GM19239 (cell line): ENCODE measurements at places on chromosomes 3 and 15.

- DNase-seq: no peak
Observed at GRCh38 chr3:62531493-62531892, 158.1 kb upstream of the FEZF2 start.

- DNase-seq: no peak
Observed at GRCh38 chr3:82940124-82940523, 1178.7 kb upstream of the GBE1 start.

DNA sequence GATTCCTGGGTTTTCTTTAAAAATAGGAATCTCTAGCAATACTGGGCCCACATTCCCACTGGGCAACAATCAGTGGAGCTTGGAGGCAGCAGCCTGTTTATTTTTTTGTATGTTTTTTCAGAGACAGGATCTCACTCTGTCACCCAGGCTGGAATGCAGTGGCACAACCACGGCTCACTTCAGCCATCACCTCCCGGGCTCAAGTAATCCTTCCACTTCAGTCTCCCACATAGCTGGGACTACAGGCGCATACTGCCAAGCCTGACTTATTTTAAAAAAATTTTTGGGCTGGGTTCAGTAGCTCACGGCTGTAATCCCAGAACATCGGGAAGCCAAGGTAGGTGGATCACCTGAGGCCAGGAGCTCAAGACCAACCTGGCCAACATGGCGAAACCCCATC is 29.1 kb upstream of the GNB5 start:
- no peak for DNase-seq

DNA sequence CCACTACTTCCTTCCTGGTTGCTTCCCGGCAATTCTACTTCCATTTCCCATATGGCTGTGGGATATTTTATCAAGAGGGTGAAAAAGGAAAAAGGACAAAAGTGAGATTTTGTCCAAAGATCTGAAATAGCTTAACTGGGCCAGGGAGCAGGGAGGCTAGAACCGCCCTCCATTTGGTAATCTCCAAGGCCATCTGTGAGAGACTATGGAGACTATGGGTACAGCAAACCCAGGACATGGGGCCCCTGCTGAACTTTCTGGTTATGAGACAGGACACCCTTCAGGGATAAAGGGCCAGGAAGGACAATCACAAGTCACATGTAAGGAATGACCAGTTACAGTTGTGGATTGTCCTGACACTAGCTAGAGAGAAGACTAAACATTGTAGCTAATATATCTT is 24.3 kb downstream of the ZSCAN2 start:
- DNase-seq: no peak

DNA sequence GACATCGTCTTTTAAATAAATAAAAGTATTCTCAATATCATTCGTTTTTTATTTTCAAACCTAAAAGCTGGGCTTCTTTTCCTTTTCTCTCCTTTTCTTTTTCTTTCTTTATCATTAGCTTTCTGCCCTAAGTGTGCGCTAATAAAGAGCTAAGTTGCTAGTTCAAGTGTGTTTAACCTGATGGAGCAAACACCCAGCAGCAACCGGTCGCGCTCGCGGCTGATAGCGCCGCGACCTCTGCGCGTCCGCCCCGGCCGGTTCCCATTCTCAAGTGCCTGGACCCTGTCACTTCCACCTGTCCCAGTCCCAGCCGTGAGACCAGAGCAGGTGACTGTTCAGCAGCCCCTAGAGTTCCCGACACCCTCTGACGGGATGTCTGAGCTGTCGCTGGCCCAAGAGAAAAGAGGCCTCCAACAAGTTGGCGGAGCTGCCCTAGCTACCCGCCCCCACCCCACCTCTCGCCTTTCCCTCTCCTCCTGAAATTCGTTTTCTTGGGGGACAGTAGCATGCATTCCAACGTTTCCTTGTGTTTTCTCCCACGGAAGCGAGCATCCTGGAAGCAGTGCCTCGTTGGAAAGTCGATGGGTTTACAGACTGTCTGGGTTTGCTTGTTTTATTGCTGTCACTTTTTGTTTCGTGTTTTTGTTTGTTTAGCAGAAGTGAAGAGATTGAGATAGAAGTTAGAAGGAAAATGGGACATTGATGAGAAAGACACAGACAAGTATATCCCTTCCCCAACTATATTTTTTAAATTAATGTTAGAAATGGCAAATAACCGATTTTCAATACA is 3.1 kb upstream of the MECOM start:
- no peak for DNase-seq

GRCh38 chr3:178847190-178847589 is 224.4 kb downstream of the ZMAT3 start:
- DNase-seq: no peak

GRCh38 chr15:29021857-29022256 is 136.1 kb downstream of the APBA2 start:
- no peak for DNase-seq

- no peak for DNase-seq
Observed at GRCh38 chr3:52240059-52240885, 1.3 kb upstream of the TWF2 start.

GRCh38 chr3:57743496-57743895 is 12.6 kb upstream of the SLMAP start:
- no peak for DNase-seq

DNA sequence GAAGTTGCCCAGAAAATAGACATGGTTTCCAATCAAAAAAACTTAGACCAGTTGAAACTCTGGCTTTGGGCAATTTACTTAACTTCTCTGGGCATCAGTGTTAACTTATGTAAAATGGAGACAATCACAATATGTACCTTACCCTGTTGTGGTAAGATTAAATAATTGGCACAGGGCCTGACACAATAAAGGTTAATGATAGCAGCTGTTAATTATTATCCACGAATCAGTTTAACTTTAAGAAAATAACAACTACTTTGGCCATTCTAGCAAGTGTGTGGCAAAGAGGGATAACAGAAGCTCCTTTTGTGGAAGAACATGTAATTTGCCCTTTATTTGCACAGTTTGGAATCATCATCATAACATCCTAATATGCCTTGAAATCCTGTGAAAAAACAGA is 787.6 kb downstream of the FHIT start:
- no peak for DNase-seq

GRCh38 chr3:189123595-189124387 is 48.0 kb upstream of the TPRG1 start:
- DNase-seq: no peak

GRCh38 chr15:62873203-62873602 is 169.3 kb upstream of the TPM1 start:
- DNase-seq: no peak

DNA sequence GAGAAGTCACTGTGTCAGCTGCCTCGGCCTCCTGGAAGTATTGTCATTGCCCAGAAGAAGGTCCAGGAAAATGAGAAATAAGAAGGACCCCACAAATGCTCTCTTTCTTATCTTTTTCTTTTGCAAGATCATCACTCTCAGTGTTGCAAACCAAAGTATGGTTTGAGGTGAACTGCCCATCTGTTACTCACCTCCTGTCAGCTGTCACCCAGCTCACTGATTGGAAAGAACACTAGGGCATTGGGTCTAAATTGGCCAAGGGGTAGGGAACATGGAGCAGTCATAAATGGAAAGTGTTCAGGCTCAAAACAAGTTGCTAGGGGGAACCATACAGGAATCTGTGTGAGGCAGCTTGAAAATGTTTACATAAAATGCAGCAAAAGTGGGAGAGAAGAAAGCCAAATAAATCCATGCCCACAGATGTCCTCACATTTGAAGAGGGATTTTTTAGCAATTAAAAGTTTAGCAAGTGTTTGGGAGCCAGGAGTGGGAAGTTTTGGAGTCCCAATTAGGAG is 431.2 kb upstream of the THBS1 start:
- DNase-seq: no peak

DNA sequence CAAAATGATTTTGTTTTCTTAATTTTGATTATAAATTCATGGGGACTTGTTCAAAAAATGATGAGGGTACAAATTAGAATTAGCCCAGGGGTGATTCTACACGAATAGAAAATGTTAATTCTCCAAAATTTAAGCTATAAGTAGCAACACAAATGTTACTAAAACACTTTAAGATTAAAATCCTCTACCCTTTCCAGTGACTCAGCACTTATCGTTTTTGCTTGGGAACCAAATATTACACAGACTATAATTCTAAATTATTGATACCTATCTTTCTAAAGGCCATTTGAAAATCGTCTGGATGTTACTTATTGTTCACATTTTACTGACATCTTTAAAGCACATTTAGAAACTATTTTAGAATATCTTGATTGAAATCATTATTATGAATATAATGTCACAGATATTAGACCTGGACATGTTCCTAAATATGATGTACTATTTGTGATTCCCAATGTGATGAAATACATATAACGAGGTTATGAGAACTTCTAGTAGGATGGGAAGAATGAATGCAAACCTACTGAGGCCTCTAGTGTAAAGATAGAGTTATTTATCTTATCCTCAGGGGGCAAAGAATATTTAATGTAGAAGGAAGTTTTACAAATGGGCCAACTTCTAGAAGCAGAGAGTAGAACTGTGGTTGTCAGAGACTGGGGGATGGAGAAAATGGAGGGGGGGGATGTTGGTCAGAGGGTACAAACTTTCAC is 132.0 kb upstream of the TP63 start:
- DNase-seq: no peak

DNA sequence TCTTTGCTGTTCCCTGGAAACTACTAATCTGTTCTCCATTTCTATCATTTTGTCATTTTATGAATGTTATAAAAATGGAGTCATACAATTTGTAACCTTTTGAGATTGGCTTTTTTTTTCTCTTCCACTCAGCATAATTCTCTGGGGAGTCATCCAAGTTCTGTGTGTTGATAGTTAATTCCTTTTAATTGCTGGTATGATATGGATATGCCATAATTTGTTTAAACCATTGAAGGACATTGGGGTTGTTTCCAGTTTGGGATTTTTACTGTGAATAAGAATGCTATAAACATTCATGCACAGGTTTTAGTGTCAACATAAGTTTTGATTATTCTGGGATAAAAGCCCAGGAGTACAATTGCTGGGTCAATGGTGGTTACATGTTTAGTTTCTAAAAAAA is 279.4 kb downstream of the WNT5A start:
- no peak for DNase-seq

- DNase-seq: no peak
Observed at GRCh38 chr3:168124791-168125190, 29.1 kb upstream of the GOLIM4 start.

- DNase-seq: peak; percentile 86
Observed at GRCh38 chr3:14144423-14145075, 19.7 kb downstream of the TMEM43 start.

- DNase-seq: no peak
Observed at GRCh38 chr3:45978006-45978761, 17.4 kb downstream of the FYCO1 start.

GRCh38 chr15:91865950-91866349 is 12.4 kb downstream of the SLCO3A1 start:
- no peak for DNase-seq

- DNase-seq: peak; percentile 12
Observed at GRCh38 chr15:52567871-52568600, 794 bp downstream of the ARPP19 start.

DNA sequence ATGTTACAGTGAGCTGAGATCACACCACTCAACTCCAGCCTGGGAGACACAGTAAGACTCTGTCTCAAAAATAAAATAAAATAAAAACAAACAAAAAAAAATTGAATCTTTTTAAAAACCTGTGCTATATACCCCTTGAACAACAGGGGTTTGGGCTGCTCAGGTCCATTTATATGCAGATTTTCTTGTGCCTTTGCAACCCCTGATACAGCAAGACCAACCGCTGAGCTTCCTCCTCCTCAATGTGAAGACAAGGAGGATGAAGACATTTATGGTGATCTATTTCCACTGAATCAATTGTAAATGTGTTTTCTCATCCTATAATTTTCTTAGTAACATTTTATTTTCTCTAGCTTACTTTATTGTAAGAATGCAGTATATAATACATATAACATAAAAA is 831.0 kb upstream of the ARPP21 start:
- DNase-seq: no peak

DNA sequence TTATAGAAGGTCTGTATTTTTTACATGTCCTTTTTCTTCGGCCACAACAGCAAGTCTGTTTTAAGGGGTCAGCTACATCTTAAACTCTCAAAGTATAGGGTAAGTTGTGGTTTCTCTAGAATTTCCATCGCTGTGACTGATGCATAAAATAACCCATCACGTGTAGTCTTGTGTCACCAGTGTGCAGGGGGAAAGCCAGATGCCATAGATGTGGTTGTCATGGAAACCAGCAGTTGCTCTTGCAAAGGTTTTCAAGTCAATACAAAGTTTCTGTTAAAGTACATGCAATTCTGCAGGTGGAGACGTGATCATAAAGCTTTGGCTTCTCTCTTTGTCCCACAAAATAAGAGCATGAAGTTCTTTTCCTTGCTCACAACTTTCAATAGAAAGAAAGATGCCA is 210.3 kb upstream of the ONECUT1 start:
- no peak for DNase-seq

DNA sequence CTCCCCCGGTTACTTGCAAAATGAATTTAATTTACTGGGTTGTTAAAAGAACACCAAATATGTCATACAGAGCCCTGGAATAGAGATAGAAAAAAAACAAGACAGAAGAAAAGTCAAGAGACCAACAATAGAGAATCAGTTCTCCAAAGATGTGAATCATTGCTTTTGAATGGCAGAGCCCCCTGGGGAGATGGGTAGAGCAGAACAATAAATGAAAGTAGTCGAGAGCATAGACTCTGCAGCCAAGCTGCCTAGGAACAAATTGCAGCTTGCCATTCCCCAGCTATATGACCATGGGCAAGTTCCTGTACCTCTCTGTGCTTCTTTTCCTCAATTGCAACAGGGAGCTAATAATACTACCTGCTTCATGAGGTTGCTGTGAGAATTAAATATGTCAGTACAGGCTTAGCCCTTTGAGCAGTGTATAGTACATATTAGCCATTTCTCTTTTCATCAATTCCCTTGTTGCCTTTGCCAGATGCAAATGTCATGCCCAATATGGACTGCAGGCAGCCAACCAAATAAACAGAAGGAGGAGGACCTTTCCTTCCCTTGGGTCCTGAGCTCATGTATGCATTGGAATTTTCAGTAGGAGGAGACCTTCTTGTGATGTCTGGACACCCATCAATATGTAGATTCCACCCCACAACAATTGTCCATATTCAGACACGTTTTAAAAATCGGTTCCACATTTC is 25.0 kb upstream of the BFSP2 start:
- no peak for DNase-seq

GRCh38 chr3:191958980-191959671 is 498.2 kb downstream of the PYDC2 start:
- DNase-seq: no peak

DNA sequence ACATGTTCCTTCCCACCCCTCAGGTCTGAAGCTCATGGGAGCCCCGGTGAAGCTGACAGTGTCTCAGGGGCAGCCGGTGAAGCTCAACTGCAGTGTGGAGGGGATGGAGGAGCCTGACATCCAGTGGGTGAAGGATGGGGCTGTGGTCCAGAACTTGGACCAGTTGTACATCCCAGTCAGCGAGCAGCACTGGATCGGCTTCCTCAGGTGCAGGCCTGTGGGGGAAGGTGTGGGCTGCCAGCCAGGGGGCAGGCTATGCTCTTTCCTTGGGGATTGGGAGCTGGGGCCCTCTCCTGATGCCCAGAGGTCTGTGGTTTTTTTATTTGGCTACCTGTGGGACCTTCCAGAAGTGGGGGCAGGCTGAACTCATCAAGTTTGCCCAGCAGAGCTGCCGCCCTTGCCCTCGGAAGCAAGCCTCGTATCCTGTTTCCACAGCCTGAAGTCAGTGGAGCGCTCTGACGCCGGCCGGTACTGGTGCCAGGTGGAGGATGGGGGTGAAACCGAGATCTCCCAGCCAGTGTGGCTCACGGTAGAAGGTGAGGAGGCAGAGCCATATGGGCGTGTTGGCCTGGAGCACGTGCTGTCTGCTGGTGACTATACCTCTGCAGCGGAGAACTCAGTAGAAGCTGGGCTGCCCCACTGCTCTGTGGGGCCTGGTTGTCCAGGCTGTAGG is 2.2 kb downstream of the TYRO3 start:
- DNase-seq: no peak

GRCh38 chr3:23612296-23612891 is 193.4 kb upstream of the UBE2E1 start:
- no peak for DNase-seq
